NCI-H510A treated with DMSO at 0.1 percent for 48 hours (cell line): ENCODE measurements at places on chromosomes 12 and 14.

GRCh38 chr12:20946732-20947131 lies 136.2 kb downstream of the SLCO1B3 start:
- DNase-seq = no peak

DNA sequence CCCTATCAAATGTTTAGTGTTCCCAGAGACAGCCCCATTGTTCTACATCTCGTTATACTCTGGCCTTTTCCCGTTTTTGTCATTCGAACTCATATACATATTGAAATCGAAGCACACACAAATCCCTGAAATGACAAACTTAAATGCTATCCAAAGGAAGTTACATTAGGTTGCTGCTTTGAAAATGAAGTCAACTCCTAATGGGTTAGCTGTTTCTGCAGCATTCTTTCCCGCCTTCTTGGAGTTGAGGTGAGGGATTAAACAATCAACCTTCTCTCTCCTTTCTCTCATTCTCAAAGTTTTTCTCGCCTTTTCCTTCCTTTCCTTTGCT lies 642 bp upstream of the PHC1 start:
- no peak for DNase-seq

DNA sequence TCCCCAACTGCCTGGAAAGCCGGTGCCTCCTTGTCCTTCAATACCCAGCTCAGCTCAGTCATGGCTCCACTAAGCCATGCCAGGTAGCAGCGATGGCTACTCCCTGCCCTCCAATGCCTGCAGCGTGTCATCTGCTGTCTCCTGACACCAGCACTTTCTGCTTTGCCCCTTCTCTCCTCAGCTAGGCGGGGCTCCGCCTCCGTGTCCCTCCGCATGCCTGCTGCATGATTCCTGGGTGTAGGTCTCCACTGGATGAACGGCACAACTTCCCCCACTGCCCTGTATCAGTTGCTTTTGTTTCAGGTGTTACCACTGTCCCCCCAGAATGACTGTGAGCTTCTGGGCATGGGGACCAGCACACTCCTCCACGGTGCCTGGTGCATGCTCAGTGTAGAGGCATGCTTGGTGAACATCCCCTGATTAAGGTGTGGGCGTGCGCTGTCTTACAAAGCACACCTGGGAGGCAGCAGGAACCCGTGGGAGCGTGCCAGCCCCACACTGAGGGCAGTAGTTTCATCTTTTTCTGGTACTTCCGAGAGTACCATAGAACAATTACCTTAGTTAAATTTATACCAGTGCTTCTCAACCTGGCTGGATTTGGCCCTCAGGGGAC lies 179.4 kb upstream of the PRMT8 start:
- peak; percentile 61 for DNase-seq

GRCh38 chr12:82414044-82414443 lies 55.7 kb downstream of the METTL25 start:
- DNase-seq = peak; percentile 18

- DNase-seq = no peak
Measured at GRCh38 chr14:47483449-47483848, 192.0 kb downstream of the MDGA2 start.

GRCh38 chr14:34489324-34489723 lies 27.3 kb upstream of the SPTSSA start:
- no peak for DNase-seq

GRCh38 chr14:104094709-104095425 lies 9.4 kb downstream of the ASPG start:
- DNase-seq = peak; percentile 41

- no peak for DNase-seq
Measured at GRCh38 chr14:94944636-94945258, 174.8 kb upstream of the GSC start.

DNA sequence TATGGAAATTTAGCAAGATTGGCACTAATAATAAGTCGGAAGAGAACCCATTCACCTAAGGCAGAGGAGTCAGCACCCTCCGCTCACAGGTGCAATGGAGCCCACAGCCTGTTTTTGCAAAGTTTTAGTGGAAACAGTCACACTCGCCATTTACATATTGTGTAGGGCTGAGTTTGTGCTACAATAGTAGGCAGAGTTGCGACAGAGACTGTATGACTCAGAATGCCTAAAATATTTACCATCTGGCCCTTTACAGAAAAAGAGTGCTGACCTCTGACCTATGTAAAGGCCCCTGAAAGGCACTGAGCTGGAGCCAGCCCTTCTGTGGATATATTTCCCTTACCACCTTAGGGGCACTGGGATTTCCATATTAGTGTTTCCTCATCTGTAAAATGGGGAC lies 79.0 kb downstream of the PRIMA1 start:
- DNase-seq = no peak

GRCh38 chr12:13687633-13688032 lies 293.8 kb downstream of the GRIN2B start:
- DNase-seq = no peak

GRCh38 chr14:76811561-76811960 lies 1.1 kb downstream of the ANGEL1 start:
- DNase-seq = no peak

GRCh38 chr12:86712425-86712843 lies 456.2 kb upstream of the MGAT4C start:
- DNase-seq = no peak

DNA sequence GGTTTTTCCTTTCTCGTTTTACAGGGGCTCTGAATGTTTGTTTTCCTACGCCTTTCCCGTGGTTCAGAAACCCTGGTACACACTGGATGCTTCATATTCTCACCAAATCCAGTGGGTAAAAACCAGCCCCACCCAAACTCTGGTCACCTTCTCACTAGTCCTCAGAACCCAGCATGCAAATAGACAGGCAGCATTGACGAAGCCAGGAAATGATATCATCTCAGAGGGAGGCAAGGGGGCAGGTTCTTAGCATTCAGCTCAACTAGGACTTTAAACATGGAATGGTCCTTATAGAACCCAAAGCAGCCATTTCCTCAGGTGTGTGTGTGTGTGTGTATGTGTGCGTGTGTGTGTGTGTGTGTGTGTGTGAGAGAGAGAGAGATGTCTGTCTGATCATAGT lies 142.0 kb downstream of the KCNK10 start:
- no peak for DNase-seq

DNA sequence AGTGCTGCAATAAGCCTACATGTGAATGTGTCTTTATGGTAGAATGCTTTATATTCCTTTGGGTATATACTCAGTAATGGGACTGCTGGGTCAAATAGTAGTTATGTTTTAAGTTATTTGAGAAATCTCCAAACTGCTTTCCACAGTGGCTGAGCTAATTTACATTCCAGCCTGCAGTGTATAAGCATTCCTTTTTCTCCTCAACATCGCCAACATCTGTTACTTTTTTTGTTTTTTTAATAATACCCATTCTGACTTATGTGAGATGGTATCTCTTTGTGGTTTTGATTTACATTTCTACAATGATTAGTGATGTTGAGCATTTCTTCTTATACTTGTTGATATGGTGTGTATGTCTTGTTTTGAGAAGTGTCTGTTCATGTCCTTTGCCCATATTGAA lies 1186.2 kb downstream of the BCL11B start:
- DNase-seq = no peak

DNA sequence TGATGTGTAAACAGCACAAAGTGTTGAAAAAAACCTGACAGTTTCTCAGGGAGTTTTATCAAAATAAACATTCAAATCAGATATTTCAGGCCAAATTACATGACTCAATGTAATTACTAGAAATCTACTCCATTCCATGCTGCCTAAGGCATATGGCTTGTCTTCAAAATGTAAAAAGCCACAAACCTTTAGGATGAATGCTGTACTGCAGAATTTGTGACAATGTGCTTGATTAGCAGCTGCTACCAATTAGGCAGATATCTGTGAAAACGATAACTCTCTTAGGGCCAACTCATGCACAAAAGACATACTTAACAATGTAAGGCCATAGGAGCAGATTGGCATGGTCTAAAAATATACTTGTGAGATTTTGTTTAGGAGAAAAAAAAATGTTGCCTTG lies 267.0 kb downstream of the DACT1 start:
- DNase-seq = no peak

DNA sequence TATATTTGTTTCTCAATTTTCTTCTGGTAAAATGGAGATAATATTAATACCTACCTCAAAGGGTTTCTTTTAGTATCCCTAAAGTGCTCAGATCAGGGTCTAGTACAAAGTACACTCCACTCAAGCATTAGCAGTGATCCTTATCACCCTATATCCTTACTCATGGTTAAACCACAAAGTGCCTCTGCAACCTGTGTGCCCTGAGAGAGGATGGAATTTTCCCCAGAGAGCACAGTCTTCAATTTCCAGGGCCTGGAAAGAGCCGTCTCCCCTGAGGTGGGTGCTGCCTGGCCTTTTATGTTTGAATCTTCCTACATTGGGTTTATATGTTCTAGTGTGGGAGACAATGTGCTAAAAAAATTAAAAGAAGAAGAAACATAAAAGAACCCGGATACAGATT lies 183.1 kb upstream of the FBXO33 start:
- no peak for DNase-seq

- no peak for DNase-seq
Measured at GRCh38 chr12:47270782-47271664, 191.3 kb upstream of the AMIGO2 start.

DNA sequence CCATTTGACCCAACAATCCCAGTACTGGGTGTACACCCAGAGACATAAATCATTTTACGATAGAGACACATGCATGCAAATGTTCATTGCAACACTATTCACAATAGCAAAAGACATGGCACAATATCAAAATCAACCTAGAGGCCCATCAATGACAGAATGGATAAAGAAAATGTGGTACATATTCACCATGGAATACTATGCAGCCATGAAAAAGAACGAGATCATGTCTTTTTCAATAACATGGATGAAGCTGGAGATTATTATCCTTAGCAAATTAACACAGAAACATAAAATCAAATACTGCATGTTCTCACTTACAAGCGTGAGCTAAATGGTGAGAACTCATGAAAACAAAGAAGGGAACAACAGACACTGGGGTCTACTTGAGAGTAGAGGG lies 249.1 kb downstream of the RASSF9 start:
- DNase-seq = no peak
